Stimulated activated CD4-positive, alpha-beta T cell treated with anti-CD3 and anti-CD28 coated beads, TNF-alpha, amount 100 ng/mL, for 4 hours (primary cell): ENCODE measurements at places on chromosomes 7 and 10.

- DNase-seq = no peak
These were observed 30.6 kb downstream of the ANTXRL start for GRCh38 chr10:46317370-46317769.

DNA sequence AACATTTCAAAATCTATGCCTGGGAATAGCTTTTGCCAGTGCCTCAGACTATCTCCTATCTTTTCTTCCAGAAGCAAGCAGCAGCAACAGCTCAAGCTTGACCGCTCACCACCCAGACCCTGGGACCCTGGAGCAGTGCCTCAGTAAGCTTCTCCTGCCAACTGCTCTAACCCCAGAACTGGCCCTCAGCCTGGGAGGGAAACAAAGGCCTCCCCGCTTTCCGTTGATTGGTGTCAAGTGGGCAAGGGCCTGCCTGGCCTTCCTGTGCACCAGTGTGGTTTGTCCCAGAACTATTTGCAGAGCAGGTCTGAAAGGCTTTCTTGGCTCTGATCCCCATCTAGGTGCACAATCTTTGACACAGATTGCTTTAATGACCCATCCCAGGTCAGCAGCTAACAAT is 3.3 kb upstream of the ATP6V0A4 start:
- no peak for DNase-seq

DNA sequence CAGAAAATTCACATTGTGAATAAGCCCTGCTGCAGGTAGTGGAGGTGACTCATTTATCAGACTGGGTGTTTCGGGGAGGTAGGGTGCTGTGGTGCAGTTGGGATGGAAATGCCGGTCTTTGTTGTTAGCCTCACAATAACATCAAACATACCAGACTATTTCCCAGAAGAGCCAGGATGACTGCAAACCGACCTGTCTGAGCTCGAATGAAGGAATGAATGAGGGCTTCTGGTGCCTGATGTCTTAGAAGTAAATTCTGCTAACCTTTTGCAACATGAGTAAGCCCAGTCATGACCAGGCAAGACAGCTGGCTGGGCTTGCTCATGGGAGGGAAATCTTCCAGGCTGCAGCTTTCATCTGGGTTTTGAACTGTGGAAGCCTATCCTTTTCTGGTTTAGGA is 2.4 kb upstream of the VDAC2 start:
- no peak for DNase-seq

DNA sequence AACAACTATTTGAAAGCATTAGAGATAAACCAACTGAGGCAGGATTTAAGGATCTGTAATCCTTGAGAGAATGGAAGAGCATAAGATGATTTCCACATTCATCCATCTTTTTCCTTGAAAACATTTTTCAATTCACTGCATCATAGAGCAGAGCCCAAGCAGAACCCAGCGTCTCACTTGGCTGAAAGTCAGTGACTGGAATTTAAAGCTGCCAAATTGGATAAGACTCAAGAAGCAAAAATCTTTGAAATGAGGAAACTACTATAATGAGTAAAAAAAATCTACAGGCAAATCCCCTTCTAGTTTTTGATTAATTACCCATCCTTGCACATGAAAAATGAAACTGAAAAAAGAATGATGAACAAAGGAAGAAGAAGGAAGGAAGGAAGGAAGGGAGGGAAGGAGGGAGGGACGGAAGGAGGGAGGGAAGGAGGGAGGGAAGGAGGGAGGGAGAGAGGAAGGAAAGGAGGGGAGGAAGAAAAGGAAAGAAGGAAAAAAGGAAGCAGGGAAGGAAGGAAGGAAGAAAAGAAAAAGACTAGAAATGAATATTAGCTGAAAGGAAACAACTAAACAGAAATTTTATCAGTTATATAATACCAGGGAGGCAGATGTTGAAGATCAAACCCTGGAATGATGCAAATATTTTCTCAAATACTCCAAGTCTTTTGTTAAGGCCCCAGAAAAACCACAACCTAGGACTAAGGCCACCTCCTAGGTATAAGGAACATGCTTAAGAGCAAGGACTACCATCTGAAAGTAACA is 336.3 kb upstream of the MAGI2 start:
- no peak for DNase-seq

- DNase-seq = no peak
These were observed 151.3 kb upstream of the ADO start for GRCh38 chr10:62653254-62653653.
